ENCODE measurements at places on chromosomes 12 and 14.

DNA sequence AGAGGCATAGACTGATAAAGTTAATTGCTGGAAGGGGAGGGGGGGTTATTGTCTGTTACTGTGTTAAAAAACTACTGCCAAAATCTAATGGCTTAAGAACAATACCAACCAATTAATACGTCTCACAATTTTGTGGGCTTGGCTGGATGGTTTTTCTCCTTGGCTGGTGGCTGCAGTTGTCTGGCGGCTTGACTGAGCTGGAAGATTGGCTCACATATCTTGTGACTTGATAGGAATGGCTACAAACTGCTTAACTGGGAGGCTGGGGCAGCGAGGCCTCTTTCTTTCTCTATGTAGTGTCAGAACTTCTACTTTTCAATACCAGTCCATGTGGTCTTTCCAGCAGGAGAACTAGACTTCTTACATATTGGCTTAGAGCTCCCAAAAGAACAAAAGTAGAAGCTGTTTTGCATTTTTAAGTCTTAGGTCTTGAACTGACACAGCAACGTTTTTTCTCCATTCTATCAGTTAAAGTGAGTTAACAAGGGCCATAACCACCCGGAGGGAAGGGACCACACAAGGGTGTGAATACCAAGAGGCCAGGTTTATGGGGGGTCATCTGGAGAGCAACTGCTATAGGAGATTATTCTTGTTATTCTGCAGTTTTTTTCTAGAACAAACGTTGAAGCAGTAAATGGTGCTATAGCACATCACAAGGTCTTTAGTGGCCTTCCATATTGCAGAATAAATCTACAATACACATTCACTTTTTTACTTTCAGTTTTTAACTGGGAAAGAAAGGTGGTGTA, 46.9 kb downstream of the ZDHHC17 start:
- no peak for DNase-seq

DNA sequence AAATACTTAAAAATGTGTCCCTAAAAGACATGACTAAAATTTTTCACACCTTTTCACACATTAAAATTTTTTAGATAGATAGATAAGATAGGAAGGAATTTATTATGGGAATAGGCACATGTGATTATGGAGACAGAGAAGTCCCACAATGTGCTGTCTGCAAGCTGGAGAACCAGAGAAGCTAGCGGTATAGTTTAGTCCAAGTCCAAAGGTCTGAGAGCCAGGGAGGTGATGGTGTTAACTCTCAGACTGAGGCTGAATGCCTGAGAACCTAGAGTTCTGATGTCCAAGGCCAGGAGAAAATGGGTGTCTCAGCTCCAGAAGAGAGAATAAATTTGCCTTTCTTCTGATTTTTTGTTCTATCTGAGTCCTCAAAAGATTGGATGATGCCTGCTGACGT, 65.7 kb downstream of the POLR3B start:
- no peak for DNase-seq

- DNase-seq, result peak; percentile 71
Observed at GRCh38 chr14:45811155-45811554, 558.2 kb upstream of the MIS18BP1 start.

- no peak for DNase-seq
Observed at GRCh38 chr14:99441157-99441870, 39.3 kb downstream of the SETD3 start.

GRCh38 chr14:100803226-100803625, 22.7 kb upstream of the MEG3 start:
- no peak for DNase-seq

- DNase-seq, result peak; percentile 91
Observed at GRCh38 chr12:71947645-71948105, 9.0 kb downstream of the TPH2 start.

DNA sequence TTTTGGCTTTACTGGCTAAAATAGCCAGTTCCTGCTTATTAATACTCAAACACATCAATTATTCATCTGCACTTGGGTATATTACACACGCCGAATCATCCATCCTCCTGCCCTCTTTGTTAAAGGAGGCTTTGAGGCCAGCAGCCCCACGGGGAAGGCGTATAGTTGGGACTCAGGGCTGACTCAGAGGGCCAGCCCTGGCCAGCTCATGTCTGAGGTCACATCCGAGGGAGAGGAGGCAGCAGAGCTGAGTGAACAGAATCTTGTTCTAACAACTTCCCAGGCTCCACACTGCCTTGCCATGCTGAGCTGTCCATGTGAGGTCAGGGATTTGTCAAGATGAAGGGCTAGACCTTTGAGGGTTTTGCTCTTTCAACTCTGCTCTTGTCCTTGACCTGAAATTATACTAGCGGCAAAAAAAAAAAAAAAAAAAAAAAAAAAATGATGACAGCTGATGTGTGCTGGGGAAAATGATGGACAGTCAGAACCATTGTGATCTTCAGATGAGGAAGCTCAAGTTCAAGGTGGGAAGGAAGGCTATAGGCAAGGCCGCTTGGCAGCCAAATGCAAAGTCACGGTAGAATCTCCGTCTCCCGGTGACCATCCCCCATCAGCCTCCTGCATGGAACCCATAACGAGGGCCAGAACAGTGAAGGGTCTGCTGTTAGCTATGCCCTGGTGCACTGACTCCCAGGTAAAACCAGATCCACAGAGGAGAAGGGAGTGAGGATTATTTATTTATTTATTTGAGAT, 12.5 kb upstream of the MARK3 start:
- DNase-seq, result no peak

GRCh38 chr12:98022961-98023360, 492.4 kb upstream of the TMPO start:
- no peak for DNase-seq

- no peak for DNase-seq
Observed at GRCh38 chr12:107101651-107102050, 8.3 kb upstream of the CRY1 start.
